ENCODE measurements at places on chromosomes 12 and 14.

GRCh38 chr12:17841496-17841895 is 248.5 kb downstream of the RERGL start:
- DNase-seq = no peak

DNA sequence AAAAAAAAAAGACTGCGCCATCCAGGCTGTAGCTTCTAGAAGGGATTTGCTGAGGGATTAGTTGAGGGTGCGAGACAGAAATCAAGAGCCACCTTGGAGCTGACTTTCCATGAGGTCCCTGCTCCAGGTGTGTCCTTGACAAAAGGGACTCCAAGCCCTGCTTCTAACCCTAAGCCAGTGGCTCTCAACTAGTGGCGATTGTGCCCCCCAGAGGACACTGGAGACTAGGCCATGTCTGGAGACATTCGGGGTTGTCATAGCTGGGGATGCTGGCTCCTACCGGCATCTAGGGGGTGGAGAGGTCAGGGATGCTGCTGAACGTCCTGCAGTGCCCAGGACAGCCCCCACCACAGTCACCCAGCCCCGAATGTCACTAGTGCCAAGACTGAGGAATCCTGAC is 40.6 kb downstream of the SPRING1 start:
- DNase-seq = no peak

DNA sequence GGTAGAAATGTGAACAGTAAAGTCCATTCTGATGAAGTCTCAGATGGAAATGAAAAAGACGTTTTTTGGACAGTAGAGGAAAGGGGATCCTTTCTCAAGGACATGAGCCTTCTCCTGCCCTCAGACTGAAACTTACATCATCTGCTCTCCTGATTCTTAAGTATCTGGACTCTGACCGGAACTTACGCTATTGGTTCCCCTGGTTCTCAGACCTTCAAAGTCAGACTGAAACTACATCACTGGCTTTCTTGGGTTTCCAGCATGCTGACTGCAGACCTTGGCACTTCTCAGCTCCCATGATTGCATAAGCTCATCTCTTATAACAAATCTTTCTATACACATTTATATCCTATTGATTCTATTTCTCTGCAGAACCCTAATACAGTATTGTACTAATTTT is 291.0 kb downstream of the SNAPC1 start:
- no peak for DNase-seq

DNA sequence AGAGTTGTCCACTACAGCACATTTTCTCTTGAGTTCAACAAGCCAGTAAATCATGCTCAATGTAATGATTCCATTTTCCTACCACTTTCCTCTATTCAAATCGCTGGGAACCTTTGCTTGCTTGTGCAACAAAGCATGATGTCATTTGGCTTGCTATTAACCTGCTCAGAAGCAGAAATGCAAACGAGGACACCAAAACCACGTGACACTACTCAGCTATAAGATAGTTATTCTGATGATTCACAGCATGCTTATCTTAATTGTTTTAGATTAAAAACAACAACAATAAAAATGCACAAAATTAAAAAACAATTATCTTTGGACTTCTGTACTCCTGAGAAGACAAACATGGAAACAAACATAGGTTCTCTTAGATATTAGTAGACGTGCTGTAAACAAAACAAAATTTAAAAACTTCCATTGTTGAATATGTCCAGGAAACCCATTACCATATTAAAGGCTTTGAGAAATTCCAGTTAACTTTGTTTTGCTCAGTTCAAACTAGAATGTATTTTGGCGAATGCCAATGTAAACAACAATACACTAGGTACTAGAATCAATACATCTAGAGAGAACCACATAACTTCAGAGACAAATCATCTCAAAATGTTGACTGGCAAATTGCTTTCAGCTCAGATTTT is 77.5 kb upstream of the KRAS start:
- no peak for DNase-seq

DNA sequence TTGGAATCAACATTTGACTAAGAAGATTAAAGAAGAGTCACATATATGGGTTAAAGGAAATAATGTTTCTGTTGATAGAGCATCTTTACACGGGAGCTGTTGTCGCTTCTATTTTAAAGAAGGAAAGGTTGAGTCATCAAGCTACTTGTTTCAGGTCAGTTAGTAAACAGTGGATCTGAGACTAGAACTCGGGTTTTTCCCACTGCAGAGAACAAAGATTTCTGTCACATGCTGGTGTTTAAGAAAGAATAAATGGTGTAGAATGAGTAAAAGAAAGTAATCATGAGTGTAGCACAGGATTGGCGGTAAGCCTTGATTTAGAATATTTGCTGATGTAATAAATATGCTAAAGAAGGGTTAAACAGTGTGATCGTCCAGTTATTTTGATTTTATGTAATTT is 455.5 kb downstream of the AEBP2 start:
- no peak for DNase-seq

- no peak for DNase-seq
These were observed 53.3 kb downstream of the C2CD5 start for GRCh38 chr12:22491034-22491433.

- no peak for DNase-seq
These were observed 53.9 kb upstream of the DCD start for GRCh38 chr12:54701940-54702592.

- no peak for DNase-seq
These were observed 9.2 kb upstream of the LBHD2 start for GRCh38 chr14:103074729-103075367.

All from left renal cortex interstitium (tissue), 4 donors.